ENCODE measurements at places on chromosomes 3 and 15.

- DNase-seq: no peak
These were observed 1.1 kb downstream of the CNBP start for GRCh38 chr3:129182390-129183185.

DNA sequence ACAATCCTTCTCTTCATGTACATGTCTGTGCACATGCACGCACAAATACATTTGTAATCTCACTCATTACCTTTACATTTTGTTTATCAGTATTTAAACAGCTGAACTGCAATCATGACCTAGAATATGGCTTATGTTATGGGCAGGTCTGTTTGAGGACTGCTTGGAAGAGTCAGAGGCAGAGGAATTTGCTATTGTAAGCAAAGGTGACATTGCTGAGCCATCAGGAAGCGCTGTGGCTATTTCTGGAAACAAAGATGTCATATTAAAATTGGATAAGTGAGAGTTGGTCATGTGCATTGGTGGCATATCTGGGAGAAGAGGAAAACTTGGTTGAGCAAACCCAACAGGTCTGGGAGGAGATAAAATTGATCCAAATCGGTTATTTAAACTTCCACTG, 41.6 kb downstream of the USF3 start:
- DNase-seq: no peak

- no peak for DNase-seq
These were observed 22.5 kb upstream of the TM4SF4 start for GRCh38 chr3:149452036-149452435.

DNA sequence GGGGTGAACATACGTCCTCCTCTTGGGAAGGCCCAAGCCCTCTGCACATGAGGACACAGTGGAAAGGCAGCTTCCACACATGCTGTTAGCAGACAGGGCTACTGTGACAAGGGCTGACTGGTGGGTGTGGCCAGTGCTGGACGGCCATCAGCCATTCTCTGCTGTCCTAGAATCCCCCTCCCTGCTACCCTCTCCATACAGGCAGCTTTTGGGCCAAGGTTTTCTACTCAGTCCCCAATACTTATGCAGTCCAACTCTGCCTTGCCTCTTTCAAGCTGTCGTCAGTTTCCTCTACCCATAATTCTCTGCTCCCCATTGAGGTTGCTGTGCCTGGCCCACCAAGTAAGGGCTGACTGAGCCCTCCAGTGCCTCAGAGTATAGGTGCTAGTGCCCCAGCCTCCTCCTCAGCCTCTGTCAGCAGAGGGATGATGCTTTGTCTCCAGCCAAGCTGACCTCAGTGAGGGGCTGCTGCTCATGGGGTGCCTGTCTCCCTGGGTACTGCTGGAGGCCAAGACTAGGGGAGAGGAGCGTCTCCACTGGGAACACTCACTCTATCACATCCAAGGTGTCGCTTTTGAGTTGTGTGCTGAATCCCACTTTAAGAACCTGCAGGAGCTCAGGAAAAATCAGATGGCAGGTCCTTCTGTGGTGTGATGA, 2.8 kb downstream of the LOXL1 start:
- DNase-seq: no peak

DNA sequence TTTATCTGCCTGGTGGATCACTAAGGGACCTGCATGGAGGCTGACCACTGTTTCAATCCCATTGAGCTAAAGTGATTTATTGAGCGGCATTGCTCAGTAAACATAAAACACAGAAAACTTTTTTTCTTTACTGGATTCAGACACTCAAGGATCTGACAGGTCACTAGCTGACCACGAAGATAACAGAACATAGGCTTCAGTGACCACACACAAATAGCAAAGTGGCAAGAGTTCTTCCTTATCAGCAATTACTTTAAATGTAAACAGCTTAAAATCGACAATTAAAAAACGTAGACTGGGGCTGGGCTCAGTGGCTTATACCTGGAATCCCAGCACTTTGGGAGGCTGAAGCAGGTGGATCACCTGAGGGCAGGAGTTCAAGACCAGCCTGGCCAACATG, 48.7 kb downstream of the STAG1 start:
- DNase-seq: no peak

All from NCI-H774 (cell line).